ENCODE measurements at places on chromosomes 4 and X.
A peak's percentile ranks its signal among the peaks of the same experiment; 100 is the strongest.

- no peak for DNase-seq
Observed at GRCh38 chrX:39760930-39761329, 336.8 kb downstream of the BCOR start.

DNA sequence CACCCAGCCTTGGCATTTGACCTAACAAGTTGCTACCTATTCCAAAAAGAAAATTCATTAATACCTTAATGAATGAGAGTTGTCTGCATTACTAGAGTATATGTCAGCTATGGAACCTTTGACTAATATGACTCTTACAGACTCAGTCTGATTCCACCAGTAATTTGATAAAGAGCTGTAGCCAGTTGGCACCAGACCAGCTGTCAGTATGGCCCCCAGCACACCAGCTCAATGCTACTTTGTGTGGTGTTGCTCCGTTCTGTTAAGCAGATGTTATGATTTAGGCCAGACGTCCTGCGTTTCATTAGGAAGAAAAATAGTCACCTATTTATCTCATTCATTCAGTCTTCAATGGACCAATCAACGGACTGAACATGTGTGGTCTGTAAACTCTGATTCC, 215.5 kb downstream of the TLL1 start:
- no peak for DNase-seq

DNA sequence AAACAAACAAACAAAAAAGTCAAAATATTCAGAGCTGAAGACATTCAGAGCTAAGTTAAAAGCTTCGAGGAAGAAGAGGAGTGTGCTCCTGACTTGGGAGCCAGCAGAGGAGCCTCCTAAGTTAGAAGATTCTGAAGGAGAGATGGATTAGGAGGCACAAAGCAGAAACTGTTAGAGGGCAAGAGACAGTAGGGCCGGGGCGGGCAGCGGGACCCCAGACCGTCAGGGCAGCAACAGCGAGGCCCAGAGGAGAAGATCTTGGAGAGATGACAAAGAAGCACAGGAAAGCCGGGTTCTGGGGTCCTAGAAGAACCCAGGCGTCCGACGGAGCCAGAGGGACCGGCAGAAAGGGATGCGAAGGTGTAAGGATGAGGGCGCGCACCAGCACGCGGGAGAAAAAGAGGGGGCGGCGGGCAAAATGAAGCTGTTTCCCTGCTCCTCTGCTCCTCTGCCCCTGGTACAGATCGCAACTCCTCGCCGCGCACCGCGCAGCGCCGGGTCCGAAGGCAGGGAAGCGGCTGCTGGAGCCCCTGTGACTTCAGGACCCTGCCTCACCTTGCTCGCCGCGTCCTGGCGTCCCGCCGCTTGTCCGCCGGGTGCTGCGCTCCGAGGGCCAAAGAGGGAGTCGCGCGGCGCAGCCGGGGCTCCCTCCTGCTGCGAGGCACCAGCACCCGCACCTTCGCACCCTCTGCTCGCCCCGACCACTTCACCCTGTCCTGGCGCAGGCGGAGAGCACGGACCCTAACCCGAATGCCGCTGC, 477 bp downstream of the KLHL13 start:
- DNase-seq: no peak

- no peak for DNase-seq
Observed at GRCh38 chr4:75345423-75345822, 168.8 kb downstream of the RCHY1 start.

DNA sequence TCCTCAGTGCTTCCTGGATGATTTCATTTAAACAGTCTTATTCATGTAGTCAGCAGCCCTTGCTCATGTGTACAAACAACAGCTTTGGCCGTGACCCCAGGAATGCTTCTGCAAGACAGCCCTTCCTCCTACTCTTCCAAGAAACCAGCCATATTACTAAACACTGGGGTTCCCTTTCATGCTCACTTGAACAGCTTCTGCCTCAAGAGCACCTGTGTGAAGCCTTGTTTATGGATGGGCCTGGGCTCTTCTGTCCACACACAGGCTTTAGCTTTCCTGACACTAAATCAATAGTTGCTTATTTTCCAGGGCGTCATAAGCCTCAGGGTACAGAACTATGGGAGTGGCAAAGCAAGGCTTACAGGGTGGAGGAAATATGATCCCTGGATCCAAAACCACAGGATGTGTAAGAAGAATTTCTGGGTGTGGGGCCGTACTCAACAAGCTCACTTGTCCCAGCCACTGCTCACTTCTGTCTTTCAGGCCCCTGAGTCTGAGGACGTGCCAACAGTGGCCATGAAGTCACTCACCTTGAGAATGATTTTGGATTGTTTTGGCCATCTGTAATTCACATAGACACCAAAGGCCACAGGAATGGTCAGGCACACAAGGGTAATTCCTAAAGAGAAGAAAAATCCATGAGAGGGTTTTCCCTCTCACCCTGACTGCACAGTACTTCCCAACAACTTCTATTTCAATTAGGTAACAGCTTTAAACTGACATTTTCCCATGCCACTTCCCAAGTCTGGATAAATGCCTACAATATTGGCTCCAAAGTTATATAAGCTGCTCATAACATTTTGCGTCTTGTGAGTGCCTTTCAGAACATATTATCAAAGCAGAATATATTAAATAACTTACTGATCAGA, 17.7 kb downstream of the SLC10A6 start:
- DNase-seq: peak; percentile 46

GRCh38 chr4:20847124-20847747, 147.0 kb downstream of the PACRGL start:
- DNase-seq: no peak

Measured in NCI-H187 (cell line).